ENCODE measurements at places on chromosomes 1 and 21.

- no peak for DNase-seq
Measured at GRCh38 chr1:36151845-36152203, 2.5 kb upstream of the TRAPPC3 start.

- no peak for DNase-seq
Measured at GRCh38 chr1:115592264-115592663, 49.5 kb upstream of the VANGL1 start.

- no peak for DNase-seq
Measured at GRCh38 chr1:101237229-101237837, 514 bp downstream of the S1PR1 start.

- no peak for DNase-seq
Measured at GRCh38 chr1:182570611-182570970, 18.5 kb downstream of the RNASEL start.

DNA sequence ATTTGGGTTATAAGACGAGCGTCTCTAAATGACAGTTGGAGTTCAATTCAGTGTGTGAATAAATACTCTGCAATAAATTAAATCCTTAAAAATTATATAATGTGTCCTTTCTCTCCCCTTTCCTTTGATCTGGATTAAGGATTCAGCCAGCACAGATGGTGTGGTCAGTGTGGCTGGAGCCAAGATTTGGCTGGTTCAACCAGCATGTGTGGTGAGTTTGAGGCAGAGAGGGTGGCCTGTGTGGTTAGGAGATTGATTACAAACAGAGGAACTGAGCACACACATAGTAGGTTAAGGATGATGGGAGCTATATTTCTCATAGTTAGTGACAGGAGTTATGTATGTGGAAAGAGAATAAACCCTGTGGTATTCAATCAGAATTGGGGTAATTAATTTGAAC is 14.2 kb upstream of the AMIGO1 start:
- no peak for DNase-seq

- no peak for DNase-seq
Measured at GRCh38 chr1:151947140-151947539, 37.8 kb upstream of the THEM4 start.

DNA sequence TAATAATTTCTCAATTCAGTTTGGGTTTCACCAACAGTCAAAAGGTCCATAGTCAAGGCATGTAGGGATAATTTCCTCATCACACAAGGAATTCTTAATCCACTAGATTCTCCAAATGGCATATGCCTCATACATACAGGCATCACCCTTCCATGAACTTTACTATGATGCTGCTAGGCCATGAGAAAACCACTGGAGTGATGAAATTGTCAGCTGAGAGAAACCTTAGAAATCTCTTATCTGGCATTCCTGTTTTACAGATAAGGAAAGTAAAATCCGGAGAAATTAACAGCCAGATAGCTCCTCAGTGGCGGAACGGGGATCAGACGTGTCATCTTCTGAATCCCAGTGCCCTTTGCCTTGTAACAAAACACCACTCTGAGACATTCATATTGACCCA is 274.4 kb downstream of the NTNG1 start:
- no peak for DNase-seq
